ENCODE measurements at places on chromosomes 1 and 21.
A peak's percentile ranks its signal among the peaks of the same experiment; 100 is the strongest.

- DNase-seq: no peak
Measured at GRCh38 chr1:87805666-87806378, 477.1 kb downstream of the LMO4 start.

- DNase-seq: peak; percentile 83
Measured at GRCh38 chr1:228500901-228501871, 14.0 kb downstream of the RNF187 start.

GRCh38 chr1:70717656-70718055, 306.6 kb downstream of the CTH start:
- no peak for DNase-seq

DNA sequence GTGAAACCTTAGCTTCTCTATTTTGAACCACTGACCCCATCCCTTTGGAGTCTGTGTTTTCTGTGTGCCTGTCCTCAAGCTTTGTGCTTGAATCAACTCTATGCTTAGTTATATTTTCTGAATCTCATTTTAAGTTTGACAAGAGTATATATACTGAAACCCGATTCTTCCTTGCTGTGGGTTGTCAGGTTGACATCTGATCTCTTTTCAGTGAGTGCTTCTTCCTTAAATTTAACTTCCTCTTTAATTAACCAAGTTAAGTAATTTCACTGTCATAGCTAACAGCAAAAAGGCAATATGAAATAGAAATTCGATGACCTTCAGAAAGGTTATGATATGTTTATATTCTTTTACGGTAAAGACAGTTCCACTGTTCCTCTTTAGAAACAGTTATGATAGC, 69.4 kb downstream of the C1orf21 start:
- DNase-seq: no peak

GRCh38 chr1:119331915-119332314, 36.7 kb upstream of the HAO2 start:
- DNase-seq: no peak

GRCh38 chr1:39890273-39890672, 7.0 kb upstream of the TRIT1 start:
- DNase-seq: no peak

DNA sequence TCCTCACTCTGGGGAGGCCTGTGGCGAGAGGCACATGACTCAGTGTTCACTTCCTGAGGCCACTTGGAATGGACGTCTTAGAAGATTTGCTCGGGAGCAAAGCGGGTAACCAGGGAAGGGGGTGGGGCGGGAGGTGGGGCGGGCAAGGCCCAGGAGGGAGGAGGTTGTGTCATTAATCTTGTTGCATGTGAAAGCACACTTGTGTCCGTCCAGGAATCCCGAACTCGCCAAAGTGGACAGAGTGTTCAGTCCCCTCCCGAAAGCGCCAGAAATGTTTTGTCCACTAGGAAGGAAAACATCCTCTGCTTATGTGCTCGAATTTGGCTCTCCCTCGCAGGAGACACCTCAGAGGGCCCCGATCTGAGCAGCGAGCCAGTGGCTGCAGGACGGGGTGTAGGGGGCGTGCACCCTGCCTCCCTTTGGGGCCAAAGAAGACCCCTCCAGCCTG, 84.2 kb downstream of the SPSB1 start:
- peak; percentile 93 for DNase-seq

GRCh38 chr1:223776075-223776814, 63.9 kb downstream of the CAPN2 start:
- no peak for DNase-seq

DNA sequence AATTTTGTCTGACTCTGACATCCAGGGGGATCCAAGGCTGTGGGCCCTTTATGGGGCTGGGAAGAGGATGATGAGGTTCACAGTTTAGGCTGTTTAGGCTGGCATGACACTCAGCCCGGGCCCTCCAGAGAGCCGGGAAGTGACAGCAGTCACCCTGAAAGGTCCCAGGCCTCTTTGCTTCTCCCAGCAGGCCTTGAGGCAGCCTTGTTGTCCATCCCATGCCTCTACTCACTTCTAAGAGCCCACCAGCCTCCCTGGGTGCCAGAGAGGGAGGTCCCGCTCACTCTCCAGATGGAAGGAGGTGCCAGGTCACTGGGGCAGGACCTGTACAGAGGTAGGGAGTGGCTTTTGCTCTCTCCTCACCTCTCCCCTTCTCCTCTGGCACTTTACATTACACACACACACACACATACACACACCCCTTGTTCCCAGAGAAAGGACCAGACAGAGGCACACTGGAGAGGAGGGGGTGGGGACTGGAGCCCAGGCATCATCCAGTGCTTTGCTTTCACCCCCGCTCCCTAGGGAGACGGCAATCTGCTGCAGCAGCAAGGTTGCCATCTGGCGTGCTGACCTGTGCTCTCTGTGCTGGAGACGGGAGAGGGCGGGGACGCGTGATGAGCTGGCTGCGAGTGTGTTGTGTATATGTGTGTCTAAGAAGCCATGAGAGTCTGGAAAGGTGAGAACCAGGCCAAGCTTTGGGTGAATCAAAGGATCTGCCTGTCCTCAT, 4.6 kb downstream of the KLHDC8A start:
- DNase-seq: no peak

DNA sequence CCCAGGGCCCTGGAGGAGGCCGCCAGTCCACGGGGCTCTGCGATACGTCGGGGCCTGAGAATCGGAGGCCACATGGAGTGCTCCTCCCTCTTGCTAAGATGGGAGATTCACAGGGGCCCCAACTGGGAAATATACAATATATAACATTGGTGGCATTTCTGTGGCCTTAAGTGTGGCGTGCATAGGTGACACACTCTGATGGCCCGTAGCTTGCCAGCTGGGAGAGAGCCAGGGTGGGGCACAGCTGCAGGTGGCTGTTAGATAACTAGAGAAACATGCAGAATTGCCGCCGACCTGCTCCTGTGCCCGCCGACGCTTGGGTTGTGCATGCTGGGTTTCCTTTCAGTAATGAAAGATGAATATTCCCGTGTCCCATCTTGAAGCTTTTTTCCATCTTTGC, 30.1 kb downstream of the UMODL1 start:
- DNase-seq: no peak

- peak; percentile 31 for DNase-seq
Measured at GRCh38 chr1:14113841-14114567, 414.0 kb downstream of the PRDM2 start.

GRCh38 chr1:11059155-11059967, 457 bp downstream of the SRM start:
- DNase-seq: peak; percentile 62

DNA sequence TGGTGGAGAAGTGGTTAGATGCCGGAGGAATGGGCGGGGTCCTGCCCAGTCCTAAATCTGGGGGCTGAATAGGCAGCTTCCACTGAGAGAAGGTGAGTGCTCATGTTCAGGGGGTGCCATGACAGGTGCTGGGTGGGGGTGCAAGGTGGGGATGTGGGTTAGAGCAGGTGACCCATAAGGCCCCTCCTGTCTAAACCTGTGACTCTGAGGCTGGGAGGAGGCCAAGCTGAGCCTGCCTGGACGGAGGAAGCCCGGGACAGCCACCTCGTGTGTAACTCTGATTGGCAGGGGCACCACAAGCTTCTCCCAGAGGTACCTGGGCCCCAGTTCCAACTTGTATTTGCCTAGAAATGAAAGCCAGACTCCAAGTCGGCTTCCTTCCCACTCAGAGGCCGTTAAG, 10.7 kb downstream of the GPR157 start:
- peak; percentile 45 for DNase-seq

GRCh38 chr1:90371448-90371813, 345.7 kb downstream of the BARHL2 start:
- no peak for DNase-seq

DNA sequence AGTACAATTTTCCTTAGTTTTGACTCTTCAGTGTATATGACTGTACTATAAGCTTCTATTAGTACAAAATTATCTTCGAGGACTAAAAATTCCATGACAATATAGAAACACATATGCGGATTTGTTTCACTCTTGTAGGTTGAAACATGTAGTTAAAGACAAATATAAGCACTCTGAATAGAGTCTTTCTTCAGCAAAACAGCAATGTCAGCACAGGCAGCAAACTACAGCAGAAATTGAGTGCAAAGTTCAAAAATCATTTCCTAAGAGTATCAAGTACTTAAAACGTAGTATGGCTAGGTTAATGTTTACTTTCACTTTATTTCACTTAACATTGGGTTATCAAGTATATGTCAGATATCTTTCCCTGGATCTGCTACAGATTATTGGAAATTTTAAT, 106.7 kb downstream of the FAF1 start:
- no peak for DNase-seq

DNA sequence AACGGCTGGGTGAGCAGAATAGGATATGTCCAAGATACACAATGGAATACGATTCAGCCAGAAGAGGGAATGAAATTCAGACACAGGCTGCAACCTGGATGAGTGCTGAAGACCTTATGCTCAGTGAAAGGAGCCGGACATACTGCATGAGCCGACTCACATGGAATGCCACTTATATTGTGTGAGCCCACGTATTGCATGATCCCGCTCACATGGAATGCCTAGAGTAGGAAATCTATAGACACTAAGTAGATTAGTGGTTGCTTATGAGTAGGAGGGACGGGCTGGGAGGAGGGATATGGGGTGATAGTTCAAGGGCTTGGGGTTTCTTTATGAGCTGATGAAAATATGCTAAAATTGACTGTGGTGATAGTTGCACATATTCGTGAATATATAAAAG, 26.8 kb downstream of the TMPRSS2 start:
- no peak for DNase-seq

DNA sequence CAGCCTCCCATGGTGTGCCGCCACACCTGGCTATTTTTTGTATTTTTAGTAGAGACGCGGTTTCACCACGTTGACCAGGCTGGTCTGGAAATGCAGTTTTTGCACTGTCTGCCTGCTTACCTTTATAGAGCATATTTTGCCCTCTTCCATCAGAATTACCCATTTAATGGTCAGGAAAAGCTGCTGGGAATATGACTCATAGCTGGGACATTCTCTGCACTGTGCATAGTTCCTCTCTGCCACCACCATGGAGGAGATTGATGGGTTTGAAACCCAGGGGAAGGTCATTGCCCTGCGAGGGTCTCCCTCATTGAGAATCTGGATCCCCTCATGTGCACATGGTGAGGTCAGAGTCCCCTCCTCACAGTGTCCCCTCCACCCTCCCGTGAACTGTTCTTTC, 32.1 kb downstream of the MX1 start:
- no peak for DNase-seq

GRCh38 chr1:68908316-68908715, 411.4 kb upstream of the DEPDC1 start:
- no peak for DNase-seq

- DNase-seq: no peak
Measured at GRCh38 chr1:198655459-198656121, 16.8 kb downstream of the PTPRC start.

DNA sequence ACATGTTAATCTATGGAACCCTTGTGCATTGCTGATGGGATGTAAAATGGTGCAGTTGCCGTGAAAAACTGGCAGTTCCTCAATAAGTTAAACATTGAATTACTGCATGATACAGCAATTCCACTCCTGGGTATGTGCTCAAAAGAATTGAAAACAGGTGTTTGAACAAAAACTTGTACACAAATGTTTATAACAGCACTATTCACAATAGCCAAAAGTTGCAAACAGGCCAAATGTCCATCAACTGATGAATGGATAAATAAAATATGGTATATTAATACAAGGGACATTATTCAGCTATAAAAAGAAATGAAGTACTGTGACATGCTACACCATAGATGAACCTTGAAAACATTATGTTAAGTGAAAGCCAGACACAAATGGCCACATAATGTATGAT, 17.7 kb upstream of the SRSF10 start:
- DNase-seq: no peak

DNA sequence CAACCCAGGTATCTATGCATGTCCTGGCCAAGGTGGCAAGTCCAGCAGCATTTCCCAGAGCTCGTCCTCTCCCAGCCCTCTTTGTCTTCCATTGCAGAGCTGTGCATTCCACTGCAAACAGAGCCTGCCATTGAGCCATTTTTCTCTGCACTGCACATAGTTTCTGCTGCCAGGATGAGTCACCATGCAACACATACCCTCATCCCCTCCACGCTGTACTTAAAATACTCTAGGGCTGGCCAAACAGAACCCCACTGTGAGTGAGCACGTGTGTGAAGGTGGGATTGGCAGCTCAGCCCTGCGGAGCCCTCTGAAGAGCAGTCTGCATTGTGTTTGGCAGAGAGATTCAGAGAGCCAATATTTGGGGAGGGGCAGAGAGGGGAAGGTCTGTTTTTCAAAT, 3.9 kb upstream of the ATP1B1 start:
- no peak for DNase-seq

DNA sequence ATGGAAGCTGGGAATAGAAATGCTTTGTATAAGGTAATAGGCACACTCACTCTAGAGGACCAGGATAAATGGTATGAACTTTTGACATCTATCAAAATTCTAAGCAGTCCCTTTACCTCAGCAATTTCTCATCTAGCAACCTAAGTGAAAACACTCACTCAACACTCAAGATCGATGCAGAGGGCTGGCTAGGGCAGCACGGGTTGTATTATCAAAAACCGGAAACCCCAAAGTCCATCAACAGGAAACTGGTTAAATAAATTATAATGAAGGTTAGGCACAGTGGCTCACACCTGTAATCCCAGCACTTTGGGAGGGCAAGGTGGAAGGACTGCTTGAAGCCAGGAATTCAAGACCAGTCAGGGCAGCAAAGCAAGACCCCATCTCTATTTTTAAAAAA, 9.4 kb downstream of the USP48 start:
- DNase-seq: no peak

DNA sequence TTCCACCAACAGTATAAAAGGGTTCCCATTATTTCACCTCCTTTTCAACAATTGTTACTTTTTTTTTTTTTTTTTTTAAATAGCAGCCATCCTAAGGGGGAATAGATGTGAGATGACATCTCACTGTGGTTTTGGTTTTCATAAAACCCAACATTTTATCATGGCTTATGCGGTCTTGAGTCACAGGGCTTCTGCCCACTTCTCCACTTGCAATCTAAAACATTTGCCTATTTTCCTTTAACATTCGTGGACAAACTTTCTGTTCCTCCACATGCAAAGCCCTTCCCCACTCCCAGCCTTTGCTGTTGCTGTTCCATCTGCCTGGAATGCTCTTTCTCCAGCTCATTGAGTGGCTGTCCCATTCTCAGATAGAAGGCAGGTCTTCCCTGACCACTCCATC, 239.7 kb upstream of the KCNK2 start:
- DNase-seq: no peak

Measured in psoas muscle (tissue), 8 donors.